AG08396 (cell line): ENCODE measurements at places on chromosomes 11 and 22.
A peak's percentile ranks its signal among the peaks of the same experiment; 100 is the strongest.

DNA sequence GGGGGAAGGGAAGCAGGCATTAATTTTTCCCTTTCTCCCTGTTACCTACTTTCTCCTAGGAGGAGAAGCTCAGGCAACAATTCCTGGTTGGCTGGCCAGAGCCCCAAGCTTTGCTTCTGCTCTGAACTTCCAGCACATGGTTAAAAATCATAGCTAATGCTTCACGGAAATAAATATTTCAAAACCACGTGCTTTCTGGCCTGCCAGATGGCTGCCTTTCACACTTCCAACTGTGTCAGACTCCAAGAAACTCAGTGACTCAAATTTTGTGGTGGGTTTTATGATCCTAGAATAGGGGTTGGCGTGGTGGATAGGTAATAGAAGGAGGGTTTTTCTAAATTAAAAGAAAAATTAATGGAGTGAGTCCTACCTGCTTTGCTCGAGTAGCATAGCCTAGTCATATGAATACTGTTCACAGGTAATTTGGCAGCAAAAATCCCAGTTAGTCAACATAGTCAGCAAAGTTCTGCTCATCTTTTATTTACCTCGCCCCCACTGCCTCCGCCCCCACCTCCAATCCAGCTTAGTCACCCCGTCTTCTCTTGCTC, 58.6 kb downstream of the SC5D start:
- no peak for DNase-seq

DNA sequence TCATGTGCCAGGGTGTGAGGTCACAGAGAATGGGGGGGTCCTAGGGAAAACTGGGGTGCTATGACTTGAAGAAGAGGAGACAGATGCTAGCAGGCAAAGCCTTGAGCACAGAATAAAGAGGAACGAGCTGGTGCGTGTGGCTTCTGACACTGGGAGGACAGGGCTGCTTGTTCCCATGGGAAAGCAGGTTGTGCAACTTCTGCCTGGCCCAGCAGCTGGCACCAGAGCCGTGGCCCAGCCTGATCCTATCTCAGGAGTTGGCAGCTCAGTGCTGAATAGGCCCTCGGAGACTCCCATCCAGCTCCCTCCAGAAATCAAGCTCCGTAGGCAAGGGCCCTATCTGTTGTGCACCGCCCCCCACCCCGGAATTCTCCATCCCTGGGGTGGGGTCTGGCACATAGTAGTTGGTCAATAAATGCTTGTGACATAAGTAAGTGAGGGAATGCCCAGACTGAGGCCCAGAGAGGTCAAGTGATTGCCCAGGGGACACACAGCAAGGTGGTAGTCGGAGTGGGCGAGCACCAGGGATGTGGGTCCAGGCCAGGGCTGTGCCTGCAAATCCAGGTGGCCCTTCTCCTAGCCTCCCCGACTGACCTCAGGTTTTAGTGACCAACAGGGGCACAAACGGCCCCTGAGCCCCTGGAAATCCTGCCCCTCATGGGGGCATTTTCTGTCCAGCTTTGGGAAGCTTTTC, 19.5 kb upstream of the FADD start:
- no peak for DNase-seq

DNA sequence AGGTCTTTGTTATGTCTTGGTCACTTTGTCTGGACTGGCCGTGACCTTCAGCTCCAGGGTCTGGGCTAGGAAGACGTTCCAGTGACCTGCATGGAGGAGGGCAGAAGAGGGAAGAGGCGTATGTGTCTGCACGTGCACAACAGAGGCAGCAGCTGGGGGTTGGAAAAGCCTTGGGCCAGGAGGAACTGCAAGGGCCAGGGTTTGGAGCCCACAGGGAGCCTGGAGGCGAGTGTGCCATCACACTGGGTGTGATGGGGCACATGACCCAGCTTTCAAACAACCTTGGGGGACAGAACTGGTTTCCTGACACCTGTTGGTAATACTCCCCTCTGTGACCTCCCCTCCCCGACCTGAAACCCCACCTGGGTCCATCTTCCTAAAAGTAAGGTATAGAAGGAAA, 34.7 kb downstream of the CHRDL2 start:
- DNase-seq: no peak

DNA sequence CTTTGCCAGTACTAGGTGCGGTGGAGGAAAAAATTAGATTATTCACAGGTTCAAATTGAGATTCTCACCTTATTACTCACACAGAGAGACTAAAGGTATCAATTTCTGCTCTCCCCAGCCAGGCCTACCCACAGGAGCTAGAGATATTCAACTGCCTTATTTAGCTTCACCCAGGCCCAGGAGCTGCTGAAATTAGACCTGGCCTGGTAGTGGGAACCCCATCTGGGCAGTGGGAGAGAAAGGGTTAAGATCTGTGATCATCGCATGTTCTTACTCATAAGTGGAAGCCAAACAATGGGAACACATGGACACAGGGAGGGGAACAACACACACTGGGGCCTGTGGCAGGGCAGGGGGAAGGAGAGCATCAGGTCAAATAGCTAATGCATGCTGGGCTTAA, 20.9 kb upstream of the MICAL2 start:
- no peak for DNase-seq

- DNase-seq: no peak
These were observed 9.2 kb upstream of the RRP7A start for GRCh38 chr22:42528591-42529307.

DNA sequence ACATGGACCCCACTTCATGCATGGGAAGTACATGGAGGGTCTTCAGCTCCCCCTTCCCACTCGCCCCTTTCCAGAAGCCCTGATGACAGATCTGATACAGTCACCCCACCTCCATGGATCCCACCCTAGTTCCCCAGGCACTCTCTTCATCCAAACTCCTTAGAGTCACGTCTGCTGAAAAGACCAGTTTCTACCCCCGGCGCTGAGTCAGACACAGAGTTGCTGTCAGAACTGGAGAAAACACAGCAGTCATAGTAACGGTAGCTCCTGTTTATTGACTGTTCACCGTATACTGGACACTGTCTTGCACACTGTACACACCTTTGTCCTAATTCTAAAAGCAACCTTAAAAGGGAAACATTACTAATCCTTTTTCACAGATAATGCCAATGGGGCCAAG, 29.1 kb downstream of the DRD2 start:
- no peak for DNase-seq

DNA sequence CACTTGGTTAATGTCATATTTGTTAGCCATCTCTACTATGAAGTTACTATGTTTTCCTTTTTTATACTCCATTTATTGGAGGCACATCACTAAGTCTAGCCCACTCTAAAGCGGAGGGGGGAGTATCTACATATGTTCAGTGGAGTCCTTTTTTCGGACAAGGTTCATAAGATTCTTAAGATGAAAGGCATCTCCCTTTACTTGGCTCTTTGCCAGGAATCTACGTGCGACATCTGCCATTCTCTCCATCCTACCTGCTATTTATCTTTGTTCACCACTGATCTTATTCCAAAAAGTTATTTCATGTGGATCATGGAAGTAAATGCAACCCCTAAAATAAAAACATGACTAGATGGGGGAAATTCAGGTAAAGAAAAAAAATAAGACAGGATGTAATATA, 77.4 kb upstream of the YWHAH start:
- DNase-seq: no peak

DNA sequence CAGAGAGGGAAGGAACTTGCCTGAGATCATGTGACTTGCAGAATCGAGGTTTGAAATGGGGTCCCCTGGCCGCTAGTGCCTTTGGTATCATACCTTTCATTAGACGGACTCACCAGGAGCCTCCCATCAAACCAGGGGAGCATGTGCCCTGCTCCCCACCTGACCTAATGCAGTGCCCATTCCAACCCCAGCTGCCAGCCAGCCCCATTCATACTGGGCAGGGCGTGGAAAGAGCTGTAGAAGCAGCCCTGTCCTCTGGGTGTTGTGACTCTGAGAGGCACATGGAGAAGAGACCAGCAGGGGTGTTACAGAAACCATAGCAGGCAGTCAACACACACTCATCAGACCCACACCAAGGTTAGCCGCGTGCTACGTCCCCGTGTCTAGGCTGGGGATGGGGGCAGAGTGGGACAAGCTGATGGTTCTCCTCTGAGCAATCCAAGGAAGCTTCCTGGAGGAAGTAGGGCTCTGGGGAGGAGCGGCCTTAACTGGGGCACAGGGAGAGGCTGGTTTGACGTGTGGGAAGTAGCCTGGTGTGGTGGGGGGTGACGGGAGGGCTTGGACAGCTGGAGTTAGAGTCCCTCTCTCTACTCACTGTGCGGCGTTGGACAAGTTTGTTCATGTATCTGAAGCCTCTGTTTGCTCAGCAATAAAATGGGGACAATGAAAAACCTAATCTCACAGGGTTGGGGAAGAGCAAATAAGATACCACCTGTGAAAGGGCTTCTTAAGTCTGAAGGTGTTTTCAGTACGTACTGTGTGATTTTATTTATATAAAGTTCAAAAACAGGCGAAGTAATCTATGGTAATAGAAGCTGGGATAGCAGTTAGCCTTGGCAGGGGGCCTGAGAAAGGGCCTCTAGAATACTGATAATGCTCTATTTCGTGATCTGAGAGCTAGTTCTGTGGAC, 14.0 kb downstream of the GRIK4 start:
- no peak for DNase-seq

DNA sequence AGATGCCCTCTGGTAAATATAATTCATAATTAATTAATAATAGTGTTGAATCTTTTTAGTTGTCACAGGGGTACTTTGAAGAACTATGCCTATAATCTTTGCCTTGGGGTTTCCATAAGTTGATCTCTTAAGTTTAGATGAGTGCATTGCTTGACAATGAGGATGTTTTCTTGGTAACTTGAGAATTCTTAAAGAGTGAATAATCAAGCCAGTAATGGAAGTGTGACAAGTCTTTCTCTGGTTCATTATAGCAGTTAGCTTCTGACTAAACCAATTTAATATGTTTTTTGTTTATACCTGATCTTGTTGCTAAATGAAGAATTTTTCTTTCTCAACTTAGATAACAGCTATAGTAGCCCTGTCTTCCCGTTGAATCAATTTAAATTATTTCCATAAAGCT, 46.2 kb downstream of the ATXN10 start:
- DNase-seq: peak; percentile 17

DNA sequence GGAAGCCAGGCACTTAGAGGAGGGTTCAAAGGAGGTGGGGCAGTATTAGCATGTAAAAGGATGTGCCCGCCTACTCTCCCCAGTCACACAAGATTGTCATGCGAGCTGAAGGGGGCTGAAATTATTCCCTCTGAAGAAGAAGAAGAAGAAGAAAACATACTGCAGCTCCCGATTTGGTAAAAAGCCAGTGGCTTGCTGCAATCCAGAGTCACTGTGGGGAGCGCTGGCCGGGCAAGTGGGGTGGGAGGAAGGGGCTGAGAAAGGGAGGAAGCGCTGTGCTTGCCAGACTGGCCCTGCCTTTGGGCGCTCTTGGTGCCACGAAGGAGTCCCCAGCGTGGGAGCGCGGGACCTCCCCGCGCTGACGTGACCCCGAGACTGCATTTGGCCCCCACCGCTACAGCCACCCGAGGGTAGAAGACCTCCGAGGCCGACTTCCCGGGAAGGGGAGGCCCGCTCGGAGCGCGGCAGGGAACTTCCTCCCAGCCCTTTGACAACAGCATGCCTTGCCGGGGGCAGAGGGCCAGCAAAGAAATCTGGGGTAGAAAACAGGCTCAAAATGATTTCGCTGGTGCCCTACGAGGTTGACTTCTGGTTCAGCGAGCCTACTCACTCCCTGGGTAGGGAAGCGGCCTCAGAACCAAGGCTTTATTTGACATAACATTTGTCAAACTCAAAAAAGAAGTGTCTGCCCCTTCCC, 906.3 kb downstream of the DLG2 start:
- peak; percentile 5 for DNase-seq

DNA sequence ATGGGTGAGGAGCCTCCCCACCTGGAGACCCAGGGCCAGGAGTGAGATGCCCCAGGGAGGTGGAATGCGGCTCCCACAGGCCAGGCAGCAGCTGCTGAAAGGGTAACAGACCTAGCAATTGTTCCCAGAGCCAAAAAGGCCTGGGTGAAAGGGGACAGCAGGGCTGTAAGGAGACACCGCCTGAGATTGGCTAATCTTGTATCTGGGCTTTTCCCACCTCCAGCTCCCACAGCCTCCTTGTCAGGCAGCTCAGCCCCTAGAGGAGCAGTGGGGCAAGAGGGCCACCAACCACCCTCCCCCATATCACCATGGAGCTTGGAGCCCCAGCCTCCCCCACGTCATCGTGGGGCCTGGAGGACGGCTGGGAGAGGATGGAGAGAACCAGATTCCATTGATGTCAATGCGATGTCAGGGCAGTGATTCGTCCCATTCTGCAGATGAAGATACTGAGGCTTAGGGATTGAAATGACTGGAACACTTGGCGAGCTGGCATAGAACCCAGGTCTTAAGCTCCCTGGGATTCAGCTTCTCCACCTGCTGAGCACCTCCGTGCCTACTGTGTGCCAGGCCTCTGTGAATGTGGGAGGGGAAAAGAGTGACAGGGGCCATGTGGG, 2.9 kb upstream of the MGAT3 start:
- DNase-seq: no peak

- DNase-seq: no peak
These were observed 849 bp upstream of the TCF20 start for GRCh38 chr22:42271191-42271813.

DNA sequence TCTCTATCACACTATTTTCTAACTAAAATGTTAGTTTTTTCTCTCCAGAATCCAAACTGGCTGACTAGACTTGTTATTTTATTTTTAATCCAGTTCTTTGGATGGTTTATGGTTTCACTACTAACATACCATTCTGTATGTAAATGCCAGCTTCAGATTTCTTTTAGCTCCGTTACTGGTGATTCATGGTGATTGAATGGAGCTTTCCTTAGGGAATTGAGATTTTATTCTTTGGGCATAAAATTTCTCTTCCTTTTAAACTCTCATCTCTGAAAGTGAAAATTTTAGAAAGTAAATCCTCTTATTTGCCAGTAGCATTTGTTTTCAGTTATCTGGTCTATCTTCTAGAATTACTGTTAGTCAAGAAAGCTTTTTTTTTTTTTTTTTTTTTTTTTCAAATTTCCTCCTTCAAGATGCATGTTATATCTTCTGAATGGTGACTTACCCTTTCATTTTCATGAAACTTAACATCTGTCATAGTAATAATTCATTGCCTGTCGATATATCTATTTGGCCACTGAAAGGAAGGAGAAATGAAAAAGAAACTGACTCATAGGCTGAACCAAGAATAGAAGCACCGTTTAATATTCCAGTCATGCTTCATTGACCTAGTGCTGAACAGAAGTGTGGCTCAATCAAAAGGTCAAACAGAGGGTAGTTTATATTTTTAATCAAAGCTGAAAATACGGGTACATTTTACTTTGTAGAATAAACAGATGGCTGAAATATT, 6.4 kb downstream of the ENDOD1 start:
- DNase-seq: peak; percentile 51

DNA sequence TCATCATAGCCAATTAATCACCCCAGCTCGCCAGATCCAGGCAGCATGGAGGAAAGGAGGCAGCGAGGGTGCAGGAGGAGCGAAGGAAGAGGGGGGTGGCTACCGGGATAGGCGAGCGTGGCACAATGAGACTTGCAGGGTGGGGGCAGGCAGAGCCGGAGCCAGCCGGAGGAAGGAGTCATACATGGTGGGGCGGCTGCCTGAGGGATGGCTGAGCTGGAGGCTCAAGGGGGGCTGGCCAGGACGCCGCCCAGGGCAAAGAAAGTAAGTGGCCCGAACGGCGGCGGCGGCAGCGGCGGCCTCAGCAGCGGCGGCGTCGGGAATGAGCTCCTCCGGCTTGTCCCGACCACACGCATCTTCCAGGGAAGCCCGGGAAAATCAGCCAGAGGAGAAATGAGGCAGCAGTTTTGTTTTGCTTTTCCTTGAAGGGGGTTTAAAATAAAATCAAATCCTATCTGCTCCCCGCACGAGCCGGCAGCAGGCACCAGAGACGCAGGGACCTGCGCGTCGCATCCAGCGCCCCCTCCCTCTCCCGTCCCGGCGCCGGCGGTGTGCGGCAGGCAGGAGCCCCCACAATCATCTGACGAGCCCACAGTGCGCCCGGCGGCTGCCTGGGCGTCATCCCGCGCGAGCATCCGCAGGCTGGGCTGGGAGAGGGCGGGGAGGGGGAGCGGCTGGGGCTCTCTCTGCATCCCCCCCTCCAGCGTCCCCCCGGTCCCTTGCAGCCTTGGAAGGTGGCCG, 263.6 kb downstream of the CTTN start:
- peak; percentile 90 for DNase-seq
